ENCODE measurements at places on chromosomes 11 and 22.

- no peak for DNase-seq
Measured at GRCh38 chr22:29313126-29313575, 2.3 kb downstream of the RASL10A start.

GRCh38 chr22:40368836-40369235 lies 1.6 kb upstream of the SGSM3 start:
- DNase-seq: no peak

- no peak for DNase-seq
Measured at GRCh38 chr11:84899740-84900139, 727.4 kb downstream of the DLG2 start.

- no peak for DNase-seq
Measured at GRCh38 chr11:125088123-125088522, 23.3 kb downstream of the TMEM218 start.

DNA sequence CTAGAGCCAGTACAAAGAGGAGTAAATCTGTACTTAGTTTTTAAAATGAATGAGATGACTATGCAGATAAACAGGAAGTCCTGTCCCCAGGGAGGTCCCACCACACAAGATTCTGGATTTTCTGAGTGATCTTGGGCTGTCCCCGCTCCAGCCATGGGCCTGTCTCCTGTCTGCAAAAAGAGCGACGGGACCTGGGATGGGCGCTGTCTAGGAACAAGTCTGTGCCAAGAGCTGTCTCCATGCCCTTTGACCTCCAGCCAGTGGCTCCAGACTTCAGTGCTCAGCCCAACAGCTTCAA lies 6.0 kb downstream of the CSNK1E start:
- no peak for DNase-seq

DNA sequence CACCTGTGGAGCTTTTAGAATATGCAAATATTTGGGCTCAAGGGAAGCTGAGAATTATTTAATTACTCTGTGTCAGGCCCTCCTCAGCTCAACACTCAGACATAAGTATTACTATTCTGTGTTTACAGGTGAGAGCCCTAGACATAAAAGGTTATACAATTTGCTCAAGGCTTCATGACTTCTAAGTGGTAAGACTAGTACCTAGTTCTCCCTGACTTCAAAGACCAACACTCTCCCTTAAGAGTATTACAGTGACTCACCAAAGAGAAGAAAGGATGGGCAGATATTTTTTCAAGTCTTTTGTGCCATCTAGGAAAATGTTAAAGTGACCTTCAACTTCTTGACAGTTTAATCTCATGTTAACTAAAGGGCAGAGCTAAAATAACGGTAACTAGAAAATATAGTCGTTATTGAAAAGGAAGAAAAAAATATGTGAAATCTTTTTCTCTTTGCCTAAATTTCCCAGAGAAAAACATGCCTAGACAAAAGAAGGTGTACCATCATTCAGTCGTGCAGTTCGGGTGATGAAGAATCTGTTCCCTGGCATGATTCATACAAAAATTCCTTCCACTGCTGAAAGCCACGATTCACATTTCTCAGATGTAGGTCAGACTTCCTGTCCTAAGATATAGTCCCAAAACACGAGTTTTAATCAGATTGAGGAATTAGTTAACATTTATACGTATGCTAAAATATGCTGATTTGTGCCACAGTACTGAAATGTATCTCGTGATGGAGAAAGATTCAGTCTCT lies 849.1 kb upstream of the API5 start:
- no peak for DNase-seq

GRCh38 chr22:40137132-40137531 lies 40.6 kb upstream of the TNRC6B start:
- DNase-seq: no peak
